ENCODE measurements at places on chromosomes 2 and 18.

DNA sequence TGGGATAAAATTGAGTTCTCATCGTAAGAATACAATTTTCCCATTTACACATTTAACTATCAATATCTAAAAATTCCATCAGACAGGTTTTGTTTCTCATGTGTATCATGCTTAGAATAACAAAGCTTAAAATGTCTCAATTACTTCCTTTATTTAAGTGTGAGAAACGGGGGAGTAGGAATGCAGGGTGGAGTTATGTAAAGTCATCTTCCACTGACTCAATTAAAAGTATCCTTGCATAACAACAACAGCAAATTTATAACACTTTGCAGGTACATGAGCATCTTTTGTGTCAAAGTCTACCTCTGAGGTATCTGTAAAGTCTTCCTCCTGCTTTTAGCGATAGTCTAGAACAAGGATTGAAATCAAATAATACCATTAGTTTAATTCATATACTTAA lies 327.1 kb downstream of the EPHA4 start:
- no peak for DNase-seq

GRCh38 chr18:44090453-44090852 lies 590.2 kb upstream of the SETBP1 start:
- no peak for DNase-seq

- no peak for DNase-seq
Observed at GRCh38 chr2:15768615-15769014, 171.7 kb upstream of the MYCN start.

DNA sequence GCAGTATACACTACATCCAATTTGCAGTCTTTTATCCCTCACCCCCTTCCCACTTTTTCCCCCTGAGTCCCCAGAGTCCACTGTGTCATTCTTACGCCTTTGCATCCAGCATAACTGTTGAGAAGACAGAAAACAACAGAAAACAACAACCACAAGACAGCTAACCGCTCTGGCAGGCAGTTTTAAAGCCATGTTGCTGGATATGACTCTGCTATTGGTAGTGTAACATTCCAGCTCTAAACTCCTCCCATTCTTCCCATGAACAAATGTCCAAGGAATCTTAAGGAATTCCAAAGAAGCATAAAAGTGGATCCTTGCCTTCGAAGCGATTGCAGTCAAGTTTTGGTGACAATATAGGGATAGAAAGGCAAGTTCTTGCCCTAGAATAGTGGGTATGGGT lies 599.1 kb downstream of the NYAP2 start:
- peak; percentile 32 for DNase-seq

GRCh38 chr2:17328161-17328560 lies 190.1 kb downstream of the RAD51AP2 start:
- DNase-seq = no peak

DNA sequence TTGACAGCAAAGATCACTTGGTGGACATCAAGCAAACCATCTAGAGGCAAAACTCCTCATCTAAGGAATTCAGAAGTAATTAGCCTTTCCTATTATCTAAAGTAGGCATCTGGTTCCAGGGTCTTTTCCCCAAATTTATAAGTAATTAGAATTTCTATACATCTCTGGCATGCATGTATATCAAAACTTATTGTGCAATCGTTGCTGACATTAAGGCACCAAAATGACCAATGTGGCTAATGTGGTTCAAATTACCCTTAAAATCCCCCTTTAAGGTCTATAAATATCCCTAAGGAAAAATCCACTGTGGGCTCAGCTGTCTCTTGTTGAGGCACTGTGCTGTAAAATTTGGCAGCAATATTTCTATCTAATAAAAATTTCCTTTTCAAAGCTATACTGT lies 695.9 kb upstream of the LRRTM4 start:
- no peak for DNase-seq

DNA sequence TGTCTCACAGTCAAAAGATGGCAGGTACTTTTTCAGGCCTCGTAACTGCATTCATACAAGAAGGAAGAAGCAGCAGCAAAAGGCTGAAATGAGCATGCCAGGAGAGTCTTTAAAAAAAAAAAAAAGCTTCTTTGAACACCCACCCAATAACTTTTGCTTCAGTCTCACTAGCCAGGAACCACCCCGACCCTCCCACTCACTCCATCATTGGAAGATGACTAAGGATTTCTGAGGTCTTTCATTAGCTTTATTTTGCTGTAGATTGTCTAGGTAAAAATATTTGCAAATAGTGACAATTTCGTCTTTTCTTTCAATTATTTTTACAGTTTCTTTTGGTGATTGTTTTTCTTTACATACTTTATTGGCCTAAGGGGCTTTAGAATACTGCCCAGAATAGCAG lies 37.9 kb downstream of the RBBP8 start:
- DNase-seq = peak; percentile 27

All from fibroblast of pulmonary artery (primary cell).